ENCODE measurements at places on chromosomes 5 and 9.
A peak's percentile ranks its signal among the peaks of the same experiment; 100 is the strongest.

DNA sequence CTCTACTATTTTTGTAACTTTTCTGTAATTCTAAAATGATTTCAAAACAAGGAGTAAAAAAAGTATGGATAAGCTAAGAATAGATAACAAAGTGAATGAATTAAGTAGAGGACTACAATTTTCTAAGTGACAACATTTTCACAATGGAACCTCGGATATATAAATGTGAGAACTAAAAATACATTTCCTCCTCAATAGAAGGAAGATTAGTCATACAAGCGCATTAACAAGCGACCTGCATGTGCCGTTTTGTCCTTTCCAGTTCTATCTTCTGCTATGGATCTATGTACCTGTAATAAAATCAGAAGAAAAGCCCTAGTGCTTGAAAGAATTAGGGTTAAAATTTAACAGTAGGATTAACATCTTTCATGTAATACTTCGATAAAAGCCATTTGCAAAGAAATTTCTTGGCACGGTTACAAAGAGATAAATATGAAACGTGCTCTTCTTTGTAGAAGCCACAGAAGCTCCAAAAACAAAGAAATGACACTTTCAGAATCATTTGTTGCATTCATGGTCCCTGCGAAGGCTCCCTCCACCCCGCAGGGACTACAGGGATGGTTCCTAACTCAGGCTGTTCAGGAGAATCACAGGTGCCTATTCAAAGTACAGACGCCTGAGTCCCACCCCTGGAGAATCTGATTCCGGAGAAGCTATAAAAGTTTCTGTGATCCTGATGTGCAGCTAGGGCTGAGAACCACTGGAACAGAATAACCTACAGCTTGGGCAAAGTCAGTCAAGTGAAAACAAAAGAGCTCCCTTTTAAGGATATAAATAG is 216.6 kb upstream of the EFNA5 start:
- DNase-seq = peak; percentile 13

- DNase-seq = no peak
Measured at GRCh38 chr9:130193531-130194377, 21.6 kb downstream of the NCS1 start.

GRCh38 chr9:77384406-77384805 is 207.1 kb downstream of the VPS13A start:
- no peak for DNase-seq

- DNase-seq = peak; percentile 72
Measured at GRCh38 chr5:174323878-174324281, 278.4 kb downstream of the NSG2 start.

GRCh38 chr9:135883410-135884089 is 23.8 kb downstream of the CAMSAP1 start:
- no peak for DNase-seq

All from HEK293T (cell line).